Activated T-helper 2 cell treated with anti-CD3 and anti-CD28 coated beads, Interferon-gamma antibody, Interleukin-2, Interleukin-4, amounts not matched to agents 10 μg/mL and 5 μg/mL and 100 μg/mL, durations not matched to agents 14 hours and 24 hours and 36 hours (primary cell): ENCODE measurements at places on chromosomes 16 and 17.

GRCh38 chr17:27985306-27985705 is 57.2 kb upstream of the NLK start:
- no peak for DNase-seq

DNA sequence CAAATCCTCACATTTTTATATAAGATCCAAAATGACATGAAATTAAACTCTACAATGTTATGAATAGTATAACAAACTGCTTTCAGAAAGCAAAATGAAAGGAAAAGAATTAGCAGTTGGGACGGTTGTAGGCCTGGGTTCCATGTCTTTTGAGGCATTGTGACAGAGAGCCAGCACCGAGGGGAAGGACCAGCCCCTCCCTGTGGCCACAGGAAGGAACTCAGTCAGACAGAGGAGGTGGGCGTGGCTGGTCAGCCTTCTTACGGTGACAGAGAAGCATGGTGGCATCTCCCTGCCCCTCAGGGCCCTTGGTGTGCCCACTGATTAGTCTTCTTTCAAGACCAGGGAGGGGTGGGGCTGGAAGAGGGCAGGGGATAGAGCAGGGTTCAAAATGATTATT is 5.7 kb downstream of the ZNF319 start:
- DNase-seq, result peak; percentile 36

DNA sequence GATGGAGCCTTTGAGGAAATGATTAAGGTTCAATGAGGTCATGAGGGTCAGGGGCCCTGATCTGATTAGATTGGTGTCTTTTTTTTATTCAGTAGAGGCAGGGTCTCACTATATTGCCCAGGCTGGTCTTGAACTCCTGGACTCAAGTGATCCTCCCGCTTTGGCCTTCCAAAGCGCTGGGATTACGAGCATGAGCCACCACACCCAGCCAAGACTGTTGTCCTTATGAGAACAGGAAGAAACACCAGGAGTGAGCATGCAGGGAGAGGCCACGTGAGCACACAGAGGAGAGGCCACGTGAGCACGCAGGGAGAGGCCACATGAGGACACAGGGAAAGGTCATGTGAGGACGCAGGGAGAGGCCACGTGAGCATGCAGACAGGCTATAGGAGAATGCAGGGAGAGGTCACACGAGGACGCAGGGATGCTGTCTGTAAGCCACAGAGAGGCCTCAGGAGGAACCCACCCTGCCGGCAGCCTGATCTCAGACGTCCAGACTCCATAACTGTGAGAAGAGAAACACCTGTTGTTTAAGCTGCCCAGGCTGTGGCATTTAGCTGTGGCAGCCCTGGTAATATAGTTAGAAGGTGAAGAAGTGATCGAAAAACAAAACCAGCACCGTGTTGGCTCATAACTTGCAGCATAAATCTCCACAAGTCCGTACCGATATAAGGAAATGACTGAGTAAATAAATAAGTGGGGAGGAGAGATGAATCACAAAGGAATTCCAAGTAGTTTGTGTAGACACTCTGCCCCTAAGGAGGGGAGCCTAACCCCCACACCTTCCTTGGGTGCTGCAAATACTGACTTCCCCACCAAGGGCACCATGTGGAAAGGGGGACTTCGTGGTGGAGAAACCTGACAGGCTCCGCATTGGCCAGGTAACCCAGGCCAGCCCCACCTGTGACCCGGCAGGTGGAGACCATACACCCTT is 14.6 kb upstream of the CSNK1D start:
- no peak for DNase-seq

- no peak for DNase-seq
These were observed 3.1 kb upstream of the ARL5C start for GRCh38 chr17:39169101-39169500.
